ENCODE measurements at places on chromosomes 12 and 14.

- no peak for DNase-seq
These were observed 246.7 kb upstream of the G2E3 start for GRCh38 chr14:30312214-30312613.

DNA sequence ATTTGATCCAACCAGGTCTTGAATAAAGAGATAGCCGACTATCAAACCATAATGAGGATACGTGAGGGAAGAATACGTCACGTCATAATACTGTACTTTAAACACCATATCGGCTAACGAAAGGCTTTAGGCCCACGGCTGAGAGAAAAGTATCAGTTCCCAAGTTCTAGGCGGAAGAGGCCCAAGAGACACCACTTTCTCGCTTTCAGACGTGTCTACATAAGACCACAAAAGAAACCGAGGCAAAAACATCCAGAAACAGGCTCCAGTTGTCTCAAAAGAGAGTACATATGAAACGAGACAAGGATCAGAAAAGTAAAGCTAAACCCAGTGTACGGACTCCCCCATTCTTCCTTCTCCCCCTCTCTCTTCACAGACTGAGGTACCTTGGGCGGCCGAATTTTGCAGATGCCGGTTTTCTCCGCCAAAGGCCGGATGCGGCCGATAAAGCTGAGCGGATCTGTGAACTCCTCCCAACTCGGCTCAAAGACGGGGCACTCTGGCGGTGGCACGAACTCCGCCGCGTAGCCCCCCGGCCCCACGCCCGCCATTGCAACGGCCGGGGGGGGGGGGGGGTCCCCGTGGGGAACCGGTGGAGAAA lies 479 bp downstream of the KDM5A start:
- DNase-seq = no peak

DNA sequence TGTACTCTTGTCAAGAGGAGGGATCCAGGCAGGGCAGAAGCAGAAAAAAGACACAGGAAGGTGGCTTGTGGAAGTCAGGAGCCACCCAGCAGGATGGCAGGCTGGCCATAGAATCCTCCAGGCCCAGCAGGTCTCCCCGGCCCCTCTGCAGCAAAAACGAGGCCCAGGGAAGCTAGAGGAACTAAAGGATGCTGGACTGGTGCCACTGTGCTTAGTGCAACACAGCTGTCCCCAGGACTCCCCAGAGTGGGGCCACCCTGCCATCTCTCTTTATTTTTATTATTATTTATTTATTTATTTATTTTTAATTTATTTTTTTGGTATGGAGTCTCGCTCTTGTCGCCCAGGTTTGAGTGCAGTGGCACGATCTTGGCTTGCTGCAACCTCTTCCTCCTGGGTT lies 54.1 kb downstream of the PITPNM2 start:
- no peak for DNase-seq

DNA sequence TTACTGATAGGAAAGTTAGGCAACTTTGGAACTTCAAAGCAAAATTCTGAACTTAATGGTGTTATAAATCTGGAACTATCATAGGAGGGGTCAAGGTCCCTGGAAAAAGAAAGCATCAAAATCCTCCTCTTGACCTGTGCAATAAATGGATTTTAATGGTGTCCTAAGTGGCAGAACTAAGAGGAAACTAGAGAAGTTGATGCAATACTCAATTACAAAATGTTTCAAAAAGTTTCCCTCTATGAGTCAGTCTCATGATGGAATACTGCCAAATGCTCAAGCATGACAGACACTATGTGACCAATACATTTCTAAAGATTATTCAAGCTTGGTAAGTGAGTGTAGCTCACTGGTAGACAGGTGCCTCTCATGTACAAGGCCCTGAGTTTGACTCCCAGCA lies 47.7 kb upstream of the ERGIC2 start:
- no peak for DNase-seq

GRCh38 chr12:114684098-114684869 lies at the start of gene TBX3:
TBX3 (minus strand) TSS chr12:114684175; CDS start chr12:114683200, 975 bp downstream.
- DNase-seq = peak; percentile 98

DNA sequence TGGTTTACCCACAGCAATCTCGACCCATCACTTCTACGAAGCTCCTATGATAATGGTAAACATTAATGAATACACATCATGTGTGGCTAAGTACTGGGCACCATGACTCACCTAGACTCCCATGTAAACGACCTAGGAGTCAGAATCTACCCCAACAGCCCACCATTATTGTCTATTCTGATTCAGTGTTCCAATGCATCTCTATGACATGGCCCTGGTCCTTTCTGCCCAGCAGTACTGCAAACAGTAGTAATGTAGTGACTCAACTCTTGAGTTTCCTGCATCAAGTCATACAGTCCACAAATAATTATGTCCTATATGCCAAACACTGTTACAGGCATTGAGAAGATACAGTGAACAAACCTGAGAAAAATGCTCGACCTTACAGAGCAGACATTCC lies 14.6 kb downstream of the GTF2A1 start:
- DNase-seq = no peak

DNA sequence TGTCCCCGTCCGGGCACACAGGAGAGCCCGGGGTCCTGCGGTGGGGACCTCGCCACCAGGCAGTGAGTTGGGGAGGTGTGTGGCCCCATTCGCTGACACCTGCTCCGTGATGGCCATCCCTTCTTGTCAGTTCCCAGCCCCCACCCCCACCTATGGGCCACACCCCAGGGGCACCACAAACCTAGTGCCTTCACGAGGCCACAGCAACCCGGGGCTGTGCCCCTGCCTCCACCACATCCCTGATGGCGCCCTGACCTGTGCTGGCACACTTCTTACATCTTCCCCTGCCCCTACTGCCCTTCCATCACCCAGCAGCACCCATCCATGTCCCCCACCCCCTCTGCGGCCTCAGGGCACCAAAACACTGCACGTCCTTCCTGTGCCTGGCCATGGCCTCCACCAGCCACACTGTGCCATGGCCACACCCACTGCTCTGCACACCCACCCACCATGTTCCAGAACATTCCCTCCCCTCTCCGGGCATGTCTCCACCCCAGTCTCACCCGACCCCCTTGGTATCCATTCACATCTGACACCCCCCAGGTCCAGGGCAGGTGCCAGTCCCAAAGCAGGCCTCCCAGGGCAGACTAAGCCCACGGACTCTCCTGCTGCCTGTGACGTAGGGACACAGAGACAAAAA lies 24.4 kb downstream of the JAG2 start:
- no peak for DNase-seq

- DNase-seq = no peak
These were observed 304.4 kb downstream of the MED13L start for GRCh38 chr12:115973066-115973465.

DNA sequence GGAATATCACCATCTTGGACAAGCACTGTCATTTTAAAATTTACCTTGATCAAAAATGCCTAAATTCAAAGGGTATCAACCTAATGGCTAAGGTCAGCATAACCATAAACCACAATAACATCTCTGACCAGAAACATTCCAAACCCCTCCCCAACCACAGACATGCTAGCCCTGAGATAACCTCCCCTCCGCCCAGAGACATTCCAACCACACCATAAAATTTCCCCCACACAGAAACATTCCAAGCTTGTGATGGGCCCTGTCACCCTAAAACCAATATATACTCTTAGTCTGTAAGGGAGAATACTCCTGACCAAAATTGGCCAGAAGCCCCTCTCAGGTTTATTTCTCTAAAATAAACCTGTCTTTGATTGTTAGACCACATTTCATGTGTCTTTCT lies 17.7 kb downstream of the EPYC start:
- DNase-seq = no peak

- peak; percentile 98 for DNase-seq
These were observed at the start of gene GAPDH for GRCh38 chr12:6533923-6534694. GAPDH (plus strand) TSS chr12:6534517; CDS start chr12:6534833, 316 bp downstream.

DNA sequence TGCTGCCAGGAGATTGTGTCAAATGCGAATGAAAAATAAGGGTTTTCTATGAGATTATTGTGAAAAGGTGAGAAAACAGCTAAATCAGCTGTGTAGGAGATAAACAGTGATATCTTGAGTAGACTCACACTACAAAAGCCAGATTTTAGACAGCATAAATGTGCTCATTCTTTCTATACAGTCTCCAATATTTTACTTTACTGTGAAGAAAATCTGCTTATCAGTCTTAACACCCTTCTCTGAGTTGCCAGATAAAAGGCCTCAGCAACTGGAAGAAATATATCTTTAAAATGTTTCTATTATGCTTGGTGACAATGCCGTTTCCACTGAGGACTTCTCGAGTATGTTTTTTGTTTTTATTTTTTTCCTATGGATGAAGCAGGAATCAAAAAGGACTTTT lies 47.0 kb upstream of the PTCSC3 start:
- no peak for DNase-seq

- DNase-seq = no peak
These were observed 35.5 kb downstream of the HECTD1 start for GRCh38 chr14:31172084-31172483.

- DNase-seq = no peak
These were observed 72.3 kb upstream of the STXBP6 start for GRCh38 chr14:25122211-25122610.

GRCh38 chr12:69701826-69702225 lies 2.7 kb upstream of the BEST3 start:
- DNase-seq = no peak

- no peak for DNase-seq
These were observed 3.1 kb upstream of the AVIL start for GRCh38 chr12:57821474-57822214.

- DNase-seq = no peak
These were observed 6.8 kb upstream of the CCDC177 start for GRCh38 chr14:69581316-69581935.

- DNase-seq = no peak
These were observed 104.0 kb downstream of the CCDC91 start for GRCh38 chr12:28294300-28294699.

DNA sequence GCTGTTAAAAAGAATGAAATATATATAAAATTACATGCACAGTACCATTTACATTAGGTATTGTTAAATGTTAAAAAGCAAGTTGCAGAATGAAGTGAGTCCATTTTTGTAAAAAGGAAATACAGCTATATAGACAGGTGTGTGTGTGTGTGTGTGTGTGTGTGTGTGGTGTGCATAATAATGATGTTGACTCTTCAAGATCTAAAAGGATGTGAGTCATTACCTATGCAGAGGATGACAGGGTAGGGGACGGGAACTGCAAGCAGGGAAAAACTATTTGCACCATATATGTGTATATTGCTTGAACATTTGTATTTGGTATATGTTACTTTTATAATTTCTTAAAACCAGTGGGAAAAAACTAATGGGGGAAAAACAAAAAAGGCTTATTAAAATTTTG lies 3.1 kb downstream of the C14orf39 start:
- no peak for DNase-seq

- DNase-seq = no peak
These were observed 137.1 kb downstream of the MON2 start for GRCh38 chr12:62603811-62604098.

- DNase-seq = no peak
These were observed 75.7 kb downstream of the DIP2B start for GRCh38 chr12:50580436-50580835.

- no peak for DNase-seq
These were observed 7.5 kb upstream of the LRP1-AS start for GRCh38 chr12:57154804-57155434.

GRCh38 chr12:5022025-5022424 lies 21.7 kb upstream of the KCNA5 start:
- DNase-seq = no peak

DNA sequence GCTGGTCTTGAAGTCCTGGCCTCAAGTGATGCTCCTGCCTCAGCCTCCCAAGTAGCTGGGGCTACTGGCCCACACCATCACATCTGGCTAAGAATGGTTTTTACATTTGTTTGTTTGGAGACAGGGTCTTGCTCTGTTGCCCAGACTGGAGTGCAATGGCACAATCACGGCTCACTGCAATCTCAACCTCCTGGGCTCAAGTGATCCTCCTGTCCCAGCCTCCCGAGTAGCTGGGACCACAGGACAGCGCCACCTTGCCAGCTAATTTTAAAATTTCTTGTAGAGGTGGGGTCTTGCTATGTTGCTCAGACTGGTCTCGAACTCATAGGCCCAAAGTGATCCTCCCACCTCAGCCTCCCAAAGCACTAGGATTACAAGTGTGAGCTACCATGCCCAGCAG lies 28.6 kb upstream of the TSPAN9 start:
- no peak for DNase-seq

DNA sequence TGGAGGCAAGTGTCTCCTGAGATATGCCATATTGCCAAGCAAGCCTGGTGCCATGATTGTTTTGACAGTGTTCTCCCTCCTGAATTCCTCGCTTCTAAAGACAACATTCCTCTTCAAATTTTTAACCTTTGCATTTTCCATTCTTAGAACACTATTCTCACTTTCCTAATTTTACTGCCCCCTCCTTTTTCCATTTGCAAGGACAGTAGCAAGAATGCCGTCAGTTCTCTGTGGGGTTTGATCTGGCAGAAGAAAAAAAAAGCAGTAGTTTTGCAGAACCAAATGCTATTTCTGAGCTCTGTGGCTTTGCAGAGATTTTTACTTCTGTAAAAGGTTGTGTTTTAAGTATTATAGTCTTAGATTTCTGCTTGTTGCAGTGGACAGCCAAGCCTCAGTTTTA lies 295.2 kb downstream of the NUAK1 start:
- no peak for DNase-seq

DNA sequence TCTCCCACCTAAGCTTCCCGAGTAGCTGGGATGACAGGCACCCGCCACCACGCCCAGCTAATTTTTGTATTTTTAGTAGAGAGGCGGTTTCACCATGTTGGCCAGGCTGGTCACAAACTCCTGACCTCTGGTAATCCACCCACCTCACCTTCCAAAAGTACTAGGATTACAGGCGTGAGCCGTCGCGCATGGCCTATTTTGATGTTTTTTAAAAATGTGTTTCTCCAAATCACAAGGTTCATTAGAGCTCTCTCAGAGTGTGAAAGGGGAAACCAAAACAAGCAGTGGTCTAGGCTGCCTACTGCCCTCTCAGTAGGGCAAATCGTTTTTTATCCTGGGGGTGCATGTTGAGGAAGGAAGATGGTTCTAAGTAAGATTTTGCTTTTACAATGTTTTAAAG lies 211.5 kb downstream of the PIK3C2G start:
- DNase-seq = no peak

GRCh38 chr14:87306409-87307168 lies 686.4 kb downstream of the GALC start:
- no peak for DNase-seq

DNA sequence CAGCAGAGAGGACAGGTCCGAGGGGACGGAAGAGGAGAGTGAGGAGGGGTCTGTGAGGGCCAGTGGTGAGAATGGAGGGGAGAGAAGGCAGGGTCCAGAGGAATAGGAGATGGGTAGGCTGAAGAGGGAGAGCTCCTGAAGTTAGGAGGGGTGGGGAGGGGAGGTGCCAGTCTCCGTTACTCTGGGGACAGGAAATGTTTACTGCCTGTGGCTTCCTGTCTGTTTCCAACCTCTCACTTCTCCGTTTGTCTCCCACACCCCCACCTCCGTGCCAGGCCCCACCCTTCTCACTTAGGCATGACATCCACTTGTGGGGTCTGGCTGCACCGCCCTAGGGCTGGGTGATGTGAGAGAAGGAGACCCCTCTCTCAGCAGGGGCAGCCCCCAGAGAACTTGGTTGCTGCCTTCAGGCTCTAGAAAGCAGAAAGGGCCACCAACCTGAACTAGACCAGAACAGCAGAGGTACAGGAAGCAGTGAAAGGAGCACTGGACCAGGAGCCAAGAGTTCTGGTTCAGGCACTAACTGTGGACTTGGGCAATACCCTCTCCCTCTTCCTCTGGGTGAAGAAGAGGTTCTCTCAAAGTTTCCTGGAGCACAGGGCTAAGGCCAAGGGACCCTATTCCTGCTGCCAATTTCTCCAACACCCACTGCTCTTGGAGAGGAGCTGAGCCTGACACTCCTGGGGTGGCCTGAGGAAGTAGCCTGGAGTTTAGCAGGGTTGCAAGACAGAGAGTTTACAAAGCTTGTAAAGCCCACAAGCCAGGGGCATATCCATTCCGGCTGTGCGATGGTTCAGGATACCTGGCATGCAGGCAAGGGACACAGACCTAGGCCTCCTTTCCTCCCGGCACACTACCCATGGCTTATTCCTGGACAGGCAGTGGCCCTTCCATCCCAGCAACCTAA lies 5.5 kb downstream of the ITGA5 start:
- no peak for DNase-seq

Data from NCI-H1092 treated with DMSO at 0.1 percent for 48 hours (cell line).